ENCODE measurements at places on chromosomes 6 and 20.

GRCh38 chr6:16740097-16740496 lies 21.2 kb downstream of the ATXN1 start:
- no peak for DNase-seq

GRCh38 chr6:97262676-97263075 lies 20.3 kb downstream of the MMS22L start:
- DNase-seq = no peak

- no peak for DNase-seq
Observed at GRCh38 chr20:36663031-36663430, 17.0 kb upstream of the SLA2 start.

DNA sequence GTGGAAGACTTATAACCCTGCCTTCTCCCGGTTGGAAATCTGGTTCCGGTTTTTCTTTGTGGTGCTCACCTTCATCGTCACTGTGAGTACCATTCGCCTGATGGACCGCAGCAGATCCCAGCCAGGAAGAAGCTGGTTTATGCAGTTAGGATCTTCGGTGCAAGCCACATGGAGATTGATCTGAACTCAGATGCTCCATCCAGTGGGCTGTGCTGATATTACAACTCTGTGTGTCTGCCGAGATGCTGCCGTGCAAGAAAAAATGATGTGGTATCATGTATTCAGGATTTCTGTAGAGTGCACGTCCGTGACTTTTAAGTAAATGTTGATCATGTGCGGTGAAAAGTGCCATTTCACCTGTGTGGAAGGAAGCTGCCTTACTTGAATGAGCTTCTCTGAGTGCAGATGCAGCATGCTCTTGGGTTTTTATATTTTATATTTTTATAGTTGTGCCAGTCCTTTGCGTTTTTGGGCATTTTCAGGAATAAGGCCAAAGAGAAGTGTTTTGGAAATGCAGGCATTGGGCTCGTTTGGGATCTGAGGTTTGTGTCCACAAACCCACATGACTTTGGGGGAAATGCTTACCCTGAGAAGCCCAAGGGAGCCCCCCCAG lies 39.2 kb downstream of the DYNLT1 start:
- DNase-seq = peak; percentile 69

GRCh38 chr6:154239392-154239791 lies 117.2 kb downstream of the IPCEF1 start:
- no peak for DNase-seq

GRCh38 chr6:137717074-137718073 lies 149.7 kb upstream of the TNFAIP3 start:
- no peak for DNase-seq

DNA sequence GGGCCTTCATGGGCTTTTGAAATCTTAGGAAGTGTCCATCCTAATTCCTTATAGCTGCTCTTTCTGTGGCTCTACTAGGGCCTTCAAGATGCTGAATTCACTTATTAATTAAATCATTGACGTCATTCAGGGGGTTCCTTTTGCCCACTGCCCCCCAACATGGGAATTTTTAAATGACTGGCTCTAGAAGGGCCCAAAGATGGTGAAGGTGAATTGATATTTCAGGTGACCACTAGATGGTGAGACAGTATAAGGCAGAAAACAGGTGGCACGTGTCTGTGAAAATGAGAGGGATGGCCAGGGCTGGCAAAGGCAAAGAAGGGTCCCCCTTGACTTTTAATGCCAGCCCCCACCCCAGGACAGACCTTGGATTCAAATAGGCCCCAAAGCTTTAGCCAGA lies 11.8 kb downstream of the GNAS start:
- DNase-seq = no peak

DNA sequence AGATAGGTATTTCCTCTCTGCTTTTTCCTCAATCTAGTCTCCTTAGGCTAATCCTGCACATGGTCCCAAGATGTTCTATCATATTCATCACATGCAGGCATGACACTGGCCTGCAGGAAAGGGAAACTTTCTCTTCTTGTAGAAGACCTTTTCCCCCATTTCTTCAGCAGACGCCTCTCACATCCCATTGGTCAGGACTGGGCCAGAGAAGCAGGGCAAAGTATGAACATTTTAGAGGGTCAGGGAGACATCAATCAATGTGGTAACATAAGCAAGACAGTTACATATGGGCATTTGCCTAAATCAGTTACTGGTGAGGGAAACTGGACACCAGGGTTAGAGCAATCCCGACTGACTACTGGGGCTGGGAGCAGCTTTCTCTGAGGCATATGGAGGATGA lies 90.1 kb downstream of the CRYBG1 start:
- no peak for DNase-seq

GRCh38 chr6:135451617-135452190 lies 45.8 kb downstream of the AHI1 start:
- DNase-seq = peak; percentile 28

DNA sequence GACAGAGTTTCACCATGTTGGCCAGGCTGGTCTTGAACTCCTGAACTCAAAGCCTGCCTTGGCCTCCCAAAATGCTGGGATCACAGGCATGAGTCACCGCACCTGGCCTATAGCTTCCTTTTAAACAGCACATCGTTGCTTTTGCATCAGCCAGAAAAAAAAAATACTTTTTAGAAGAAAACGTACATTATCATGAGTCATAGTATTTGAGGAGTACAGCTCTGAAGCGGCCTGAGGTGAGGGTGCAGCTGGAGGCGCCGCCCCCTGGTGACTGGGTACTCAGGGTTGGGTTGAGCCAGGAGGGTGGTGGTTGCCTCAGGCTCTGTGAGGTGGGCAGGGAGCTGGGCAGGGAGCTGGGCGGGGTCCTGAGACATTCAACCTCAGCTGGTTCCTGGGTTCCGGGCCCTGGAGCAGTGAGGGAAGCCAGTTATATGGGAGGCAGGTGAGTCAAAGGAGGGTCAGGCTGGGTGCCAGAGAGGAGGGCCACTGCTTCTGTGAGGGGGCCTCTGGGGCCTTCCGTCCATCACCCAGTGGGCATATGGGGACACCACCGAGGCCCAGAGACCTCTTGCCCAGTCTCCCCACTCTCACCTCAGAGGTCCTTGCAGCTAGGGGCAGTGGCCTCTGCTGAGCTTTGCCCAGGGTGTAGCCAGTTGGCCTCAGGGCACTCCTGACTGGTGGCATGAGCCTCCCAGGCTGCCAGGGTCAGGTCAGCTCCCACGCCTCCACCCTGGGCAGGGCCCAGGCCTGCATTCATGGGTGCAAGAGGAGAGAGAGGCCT lies 11.7 kb upstream of the ID1 start:
- no peak for DNase-seq

DNA sequence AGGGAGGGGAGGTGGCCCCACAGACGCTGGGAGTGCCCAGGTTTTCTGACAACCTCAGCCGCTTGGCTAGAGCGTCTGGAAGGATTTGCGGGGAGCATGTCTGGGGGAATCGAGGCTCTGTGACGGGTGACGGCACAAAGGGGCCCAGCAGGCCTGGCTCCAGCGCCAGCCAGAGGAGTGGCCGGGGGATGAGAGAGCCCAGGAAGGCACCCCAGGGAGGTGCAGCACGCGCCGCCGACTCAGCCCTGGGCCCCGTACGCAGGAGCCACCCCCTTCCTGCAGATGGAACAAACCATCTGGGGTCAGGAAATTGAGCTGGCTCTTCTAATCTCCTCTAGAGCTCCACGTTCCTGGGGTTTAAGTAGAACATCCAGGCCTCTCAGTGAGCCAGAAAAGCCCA lies 5.9 kb upstream of the SLCO4A1 start:
- no peak for DNase-seq

DNA sequence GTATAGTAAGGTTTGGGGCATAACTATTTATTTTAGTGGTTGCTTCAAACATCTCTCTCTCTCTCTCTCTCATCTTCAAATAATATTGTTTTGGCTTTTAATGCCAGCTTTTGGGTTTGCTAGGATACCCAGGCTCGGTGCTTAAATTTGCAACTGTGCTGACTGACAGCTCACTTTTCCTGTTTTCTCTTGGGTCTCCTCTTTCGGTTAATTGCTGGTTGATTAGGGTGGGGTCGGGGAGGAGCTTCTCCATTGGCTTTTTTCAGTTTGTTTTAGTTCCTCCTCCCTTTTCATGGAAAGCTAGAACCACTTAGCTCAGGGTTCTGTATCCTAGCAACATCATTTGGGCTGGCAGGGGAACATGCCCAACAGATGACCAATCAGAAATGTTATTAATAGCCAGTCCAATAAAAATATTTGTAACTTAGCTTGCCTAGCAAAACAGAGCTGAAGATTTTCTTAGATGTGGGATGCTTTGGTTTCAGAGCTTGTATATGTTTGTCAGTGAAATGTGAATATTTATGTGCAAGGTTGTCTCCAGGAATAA lies 11.3 kb downstream of the TFAP2B start:
- no peak for DNase-seq

DNA sequence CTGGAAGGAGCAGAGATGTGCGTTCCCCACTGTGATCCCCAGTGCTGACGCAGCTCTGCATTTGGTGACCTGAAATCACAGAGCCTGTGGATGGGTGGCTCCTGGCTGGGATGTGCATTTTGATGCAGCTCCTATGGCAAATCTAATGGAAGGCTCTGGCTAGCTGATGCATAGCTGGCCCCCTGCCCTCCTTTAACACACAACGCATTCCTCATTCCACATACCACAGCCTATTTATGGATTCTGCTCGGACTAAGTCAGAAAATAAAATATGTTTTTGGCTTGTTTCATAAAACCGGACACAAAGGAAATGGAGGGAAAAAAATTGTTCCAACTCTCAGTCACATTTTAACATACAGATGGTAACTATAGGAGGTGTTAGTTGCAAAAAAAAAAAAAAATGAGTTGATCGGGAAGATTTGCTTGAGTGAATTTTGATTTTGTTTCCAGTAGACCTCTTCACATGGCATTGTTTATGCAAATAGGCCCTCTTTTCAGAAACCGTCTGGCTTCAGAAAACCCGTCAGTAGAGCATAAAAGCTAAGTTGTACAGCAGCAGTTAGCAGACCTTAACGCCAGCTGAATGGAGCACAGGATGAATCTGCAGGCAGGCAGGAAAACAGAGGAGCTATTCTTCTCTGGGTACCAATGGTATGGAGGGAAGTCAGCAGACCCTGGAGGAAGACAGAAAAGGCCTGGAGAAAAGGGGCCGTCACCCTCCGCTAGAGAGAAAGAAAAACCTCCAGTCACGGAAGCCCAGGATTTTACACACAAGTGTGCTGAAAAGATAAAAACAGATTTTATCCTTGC lies 215.4 kb downstream of the HDGFL1 start:
- DNase-seq = peak; percentile 61

- no peak for DNase-seq
Observed at GRCh38 chr20:51184289-51184688, 161.4 kb upstream of the KCNG1 start.

DNA sequence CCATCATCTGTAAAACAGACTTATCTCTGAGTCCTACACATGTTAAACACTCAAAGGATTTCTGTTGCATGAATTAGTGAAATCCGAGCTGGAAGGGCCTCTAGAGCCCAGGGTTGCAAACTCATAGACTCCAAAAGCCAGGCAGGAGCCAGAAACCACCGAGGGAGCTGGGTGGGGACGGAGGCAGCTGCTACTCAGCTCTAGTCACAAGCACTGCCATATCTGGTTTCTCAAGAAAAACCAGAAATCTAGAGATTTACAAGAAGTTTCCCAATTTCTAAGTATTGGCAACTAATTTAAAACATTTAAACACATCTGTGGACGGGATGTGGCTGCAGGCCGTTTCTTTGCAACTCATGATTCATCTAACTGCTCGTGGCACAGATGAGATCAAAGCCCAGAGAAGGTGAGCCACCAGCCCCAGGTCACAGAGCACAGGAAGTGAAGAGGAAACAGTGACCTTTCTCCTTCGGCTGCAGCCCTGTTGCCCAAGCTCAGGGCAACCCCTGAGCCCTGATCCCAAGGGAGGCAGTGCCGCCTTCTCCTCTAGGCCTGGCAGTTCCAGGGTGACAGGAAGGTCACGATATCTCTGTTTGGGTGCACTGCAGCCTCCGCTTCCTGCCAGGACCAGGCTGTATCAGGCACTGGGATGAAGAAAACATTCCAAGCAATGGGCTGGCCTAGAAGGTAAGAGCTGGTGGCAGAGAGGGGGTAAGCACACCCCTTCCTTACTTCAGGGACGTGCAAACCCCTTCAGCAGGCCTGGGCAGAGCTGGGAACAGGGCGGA lies 26.4 kb upstream of the PTGIS start:
- peak; percentile 83 for DNase-seq

GRCh38 chr20:19515074-19515473 lies 243.0 kb upstream of the RIN2 start:
- no peak for DNase-seq

GRCh38 chr6:53059648-53060589 lies 5.3 kb upstream of the FBXO9 start:
- DNase-seq = no peak

GRCh38 chr20:17635332-17636244 lies 46.5 kb downstream of the RRBP1 start:
- DNase-seq = no peak

GRCh38 chr6:157211603-157212455 lies 111.5 kb downstream of the TMEM242 start:
- no peak for DNase-seq

- no peak for DNase-seq
Observed at GRCh38 chr6:5112066-5112799, 27.1 kb downstream of the PPP1R3G start.

DNA sequence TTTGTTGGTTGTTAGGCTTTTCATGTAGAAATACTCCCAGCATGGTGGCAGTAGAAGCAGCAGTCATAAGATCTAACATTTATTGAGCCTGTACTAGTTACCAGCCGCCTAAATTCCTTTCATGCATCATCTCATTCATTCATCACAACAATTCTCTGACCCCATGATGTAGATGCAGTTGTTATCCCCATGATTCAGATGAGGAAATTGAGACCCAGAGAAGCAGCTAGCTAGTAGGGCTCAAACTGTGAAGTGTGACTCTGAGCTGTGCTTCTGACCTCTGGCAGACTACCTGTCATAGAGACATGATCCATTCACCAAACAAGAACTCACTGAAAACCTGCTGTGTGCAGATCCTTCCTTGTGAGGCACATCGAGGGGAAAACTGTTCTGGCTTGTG lies 16.9 kb downstream of the RREB1 start:
- DNase-seq = no peak

DNA sequence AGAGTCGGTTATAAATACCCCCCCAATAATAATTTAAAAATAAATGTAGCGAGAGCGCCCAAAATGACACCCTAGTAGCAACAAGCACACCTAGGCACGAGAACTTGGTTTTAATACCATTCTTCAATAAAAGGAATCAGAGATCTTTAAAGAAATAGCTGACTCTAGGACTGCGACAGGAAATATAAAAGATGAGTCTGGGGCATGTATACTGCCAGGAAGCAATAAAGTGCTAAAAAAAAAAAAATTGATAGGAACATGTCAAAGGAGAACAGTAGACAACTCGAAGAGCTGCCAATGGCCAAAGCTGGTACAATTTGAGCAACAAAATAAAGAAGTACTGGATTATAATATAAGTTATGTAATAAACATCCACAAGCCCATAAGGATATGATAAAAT lies 2.2 kb downstream of the PNISR start:
- no peak for DNase-seq

DNA sequence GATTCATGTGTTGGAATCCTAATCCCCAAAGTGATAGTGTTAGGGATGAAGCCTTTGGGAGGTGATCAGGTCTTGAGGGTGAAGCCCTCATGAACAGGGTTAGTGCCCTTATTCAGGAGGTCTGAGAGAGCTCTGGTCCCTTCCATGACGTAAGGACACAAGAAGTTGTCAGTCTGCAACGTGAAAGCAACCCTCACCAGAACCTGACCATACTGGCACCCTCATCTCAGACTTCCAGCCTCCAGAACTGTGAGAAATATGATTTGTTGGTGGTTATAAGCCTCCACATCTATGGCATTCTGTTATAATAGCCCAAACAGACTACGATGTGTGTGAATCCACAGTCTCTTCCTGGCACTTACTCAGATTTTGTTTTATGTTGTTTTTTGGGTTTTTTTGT lies 90.7 kb downstream of the TRERF1 start:
- DNase-seq = no peak

Measured in hindlimb muscle (tissue), 1 donor.